ENCODE measurements at places on chromosomes 2 and 18.
A peak's percentile ranks its signal among the peaks of the same experiment; 100 is the strongest.

DNA sequence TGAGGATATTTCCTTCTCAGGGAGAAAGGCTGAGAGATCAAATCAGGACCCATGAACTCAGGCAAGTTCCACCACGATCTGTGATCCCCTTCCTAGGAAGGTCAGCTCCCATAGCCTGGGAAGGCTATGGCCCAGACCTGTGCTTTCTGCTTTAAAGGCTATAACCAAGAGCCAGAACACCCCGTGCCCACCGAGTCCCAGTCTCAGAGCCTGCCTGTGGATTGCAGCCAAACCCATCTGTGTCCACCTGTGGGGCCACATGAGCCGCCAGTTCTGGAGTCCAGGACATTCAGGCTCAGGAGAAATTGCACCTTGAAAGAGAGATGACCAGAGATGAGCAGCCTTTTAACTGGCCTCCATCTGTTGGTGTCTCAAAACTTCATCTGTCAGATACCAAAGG is 46.9 kb downstream of the MAL start:
- no peak for DNase-seq

DNA sequence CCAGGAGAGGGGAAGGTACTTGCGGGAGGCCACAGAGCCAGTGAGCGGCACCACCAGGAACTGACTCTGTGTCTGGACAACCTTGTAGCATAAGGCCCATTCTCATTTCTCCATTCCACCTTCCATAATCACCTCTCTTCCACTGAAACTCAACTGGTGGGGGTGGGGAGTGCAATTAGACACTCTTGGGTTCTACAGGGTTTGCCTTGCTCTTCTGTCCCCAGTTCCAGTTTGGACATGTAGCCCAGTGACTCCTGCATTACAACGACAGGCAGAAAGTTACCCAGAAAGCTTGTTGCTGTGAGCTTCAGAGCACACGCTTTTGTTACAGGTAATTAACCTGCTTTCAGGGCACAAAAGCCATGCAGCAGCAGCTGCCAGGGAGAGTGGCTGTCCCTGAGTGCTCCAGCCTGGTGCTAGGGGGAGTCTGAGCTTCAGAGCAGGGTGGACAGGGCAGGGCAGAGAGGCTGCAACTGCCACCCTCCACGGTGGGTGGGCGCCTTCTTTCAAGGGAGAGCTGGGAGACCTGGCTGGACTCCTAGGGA is 65.2 kb downstream of the COPS8 start:
- DNase-seq = no peak

GRCh38 chr2:184599872-184600222 is 1.5 kb downstream of the ZNF804A start:
- DNase-seq = peak; percentile 67

- DNase-seq = no peak
Observed at GRCh38 chr2:219429958-219430606, 4.6 kb upstream of the SPEG start.

DNA sequence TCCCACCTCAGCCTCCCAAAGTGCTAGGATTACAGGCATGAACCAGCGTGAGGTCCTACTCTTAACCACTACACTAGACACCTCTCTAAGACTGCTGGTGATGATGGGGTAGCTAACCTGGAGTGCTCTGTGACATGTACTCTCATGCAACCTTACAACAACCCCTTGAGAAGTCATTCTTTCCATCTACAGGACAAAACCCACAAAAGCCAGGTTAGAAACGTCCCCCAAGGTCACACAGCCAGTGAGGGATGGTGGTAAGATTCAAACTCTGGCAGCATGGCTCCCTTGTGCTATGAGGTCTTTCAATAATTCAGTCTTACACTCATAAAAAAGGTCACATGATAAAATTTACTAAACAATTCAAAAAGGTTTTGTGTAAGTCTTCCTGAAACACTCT is 94.8 kb upstream of the SERTAD2 start:
- no peak for DNase-seq

GRCh38 chr2:112836163-112836560 is 417 bp downstream of the IL1B start:
- DNase-seq = no peak

DNA sequence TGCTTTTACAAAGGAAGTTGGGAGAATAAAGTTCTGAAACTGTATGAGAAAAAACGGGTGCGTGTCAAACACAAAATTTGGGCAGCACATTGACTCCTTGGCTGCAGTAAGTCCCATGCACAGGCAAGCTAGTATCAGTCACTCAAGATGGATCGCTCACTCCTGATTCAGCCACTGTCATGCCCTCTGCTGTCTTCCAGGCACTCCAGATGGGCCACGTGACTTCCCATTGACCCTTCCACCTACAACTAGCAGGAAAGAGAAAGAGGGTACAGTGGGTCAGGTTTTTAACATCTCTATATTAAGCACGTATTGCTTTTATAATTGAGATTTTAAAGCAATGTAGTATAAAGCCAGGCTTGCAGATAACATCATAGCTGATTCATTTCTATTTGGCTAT is 8.6 kb downstream of the ARHGEF33 start:
- DNase-seq = no peak

- no peak for DNase-seq
Observed at GRCh38 chr2:79124907-79125720, 4.8 kb downstream of the REG1A start.

GRCh38 chr2:238134393-238134785 is 4.1 kb upstream of the KLHL30 start:
- DNase-seq = no peak

GRCh38 chr2:27958711-27959378 is 68.3 kb downstream of the BABAM2 start:
- no peak for DNase-seq

GRCh38 chr2:238820916-238821315 is 27.0 kb upstream of the TWIST2 start:
- no peak for DNase-seq

- DNase-seq = no peak
Observed at GRCh38 chr18:48318436-48318835, 90.7 kb downstream of the ZBTB7C start.

DNA sequence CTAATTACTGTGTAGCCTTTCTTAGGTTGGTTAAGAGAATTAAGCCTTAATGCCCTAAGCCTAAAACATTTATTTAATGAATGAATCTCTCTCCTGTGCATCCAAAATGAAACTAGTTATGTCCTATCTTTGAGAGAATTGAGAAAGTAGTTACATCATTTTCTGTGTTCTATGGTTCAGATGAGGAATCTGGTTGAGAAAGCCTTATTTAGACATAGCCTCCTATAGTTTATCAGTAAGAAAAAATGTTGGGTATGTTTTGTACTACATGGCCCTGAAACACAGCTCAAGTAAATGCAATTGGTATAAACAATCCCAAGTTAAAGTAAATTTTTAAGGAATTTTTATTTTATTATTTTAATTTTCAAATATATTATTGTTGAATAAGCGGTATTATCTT is 25.9 kb upstream of the RAMP1 start:
- DNase-seq = no peak

DNA sequence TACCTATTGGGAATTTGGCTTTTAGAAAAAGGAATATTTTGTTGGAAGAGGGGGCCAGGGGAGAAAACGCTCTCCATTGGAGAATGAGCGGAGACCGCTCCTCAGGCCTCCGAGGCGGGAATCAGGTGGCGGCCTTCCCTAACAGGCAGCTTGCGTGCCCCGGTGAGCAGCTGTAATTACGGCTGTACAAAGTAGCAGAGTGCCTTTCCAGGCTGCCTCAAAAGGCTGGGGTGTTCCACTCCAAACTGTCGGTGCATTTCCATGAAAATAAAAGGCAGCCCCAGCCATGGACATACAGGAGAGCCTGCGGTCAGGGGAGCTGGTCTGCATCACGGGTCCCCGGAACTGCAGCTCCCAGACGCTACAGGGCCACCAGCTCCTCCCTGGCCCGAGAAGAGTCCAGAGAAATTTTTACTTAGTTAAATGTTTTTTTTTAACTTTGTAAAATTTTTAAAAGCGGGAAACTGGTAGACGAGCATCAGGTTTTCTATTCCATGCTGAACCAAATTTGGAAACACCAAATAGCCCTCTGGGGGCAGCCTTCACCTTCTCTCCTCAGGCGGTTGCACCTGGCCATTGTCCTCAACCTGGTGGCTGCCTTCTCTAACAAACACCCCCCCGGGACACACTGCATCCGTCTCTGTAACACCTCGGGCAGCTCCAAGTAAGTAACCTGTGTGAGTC is 209.3 kb upstream of the SALL3 start:
- no peak for DNase-seq

DNA sequence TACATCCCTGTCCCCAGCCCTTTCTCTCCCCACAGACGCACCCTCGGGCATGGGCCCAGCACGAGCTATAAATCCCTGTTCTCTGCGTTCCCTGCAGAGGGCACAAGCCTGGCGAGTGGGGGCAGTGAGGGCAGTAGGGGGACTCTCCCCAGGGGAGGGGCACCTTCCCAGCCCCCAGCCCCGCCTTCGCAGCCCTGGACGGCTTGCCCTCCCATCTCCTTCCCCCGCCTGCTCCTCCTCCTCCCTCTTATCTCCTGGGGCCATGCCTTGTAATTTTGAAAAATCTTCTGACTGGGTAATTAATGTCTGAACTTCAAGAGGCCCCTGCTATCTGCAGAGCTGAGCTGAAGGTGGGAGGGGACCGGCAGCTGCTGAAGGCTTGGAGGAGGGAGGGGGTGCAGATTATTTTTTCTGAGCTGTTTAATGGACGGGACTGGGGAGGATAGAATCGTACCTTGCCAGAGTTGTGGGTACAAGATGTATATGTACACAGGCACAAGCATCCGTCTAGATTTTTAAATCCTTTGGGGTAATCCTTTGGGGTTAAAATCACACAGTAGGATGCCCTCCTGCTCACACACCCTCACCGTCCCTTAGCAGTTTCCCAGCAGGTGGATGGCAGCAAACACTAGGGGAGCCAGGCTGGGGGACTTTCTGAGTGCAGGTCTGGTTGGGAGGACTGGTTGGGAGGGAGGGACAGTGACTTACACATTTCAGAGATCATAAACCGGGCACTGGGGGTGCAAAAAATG is 121.9 kb downstream of the SMAD7 start:
- no peak for DNase-seq

- DNase-seq = no peak
Observed at GRCh38 chr2:33645861-33646260, 46.8 kb upstream of the FAM98A start.

DNA sequence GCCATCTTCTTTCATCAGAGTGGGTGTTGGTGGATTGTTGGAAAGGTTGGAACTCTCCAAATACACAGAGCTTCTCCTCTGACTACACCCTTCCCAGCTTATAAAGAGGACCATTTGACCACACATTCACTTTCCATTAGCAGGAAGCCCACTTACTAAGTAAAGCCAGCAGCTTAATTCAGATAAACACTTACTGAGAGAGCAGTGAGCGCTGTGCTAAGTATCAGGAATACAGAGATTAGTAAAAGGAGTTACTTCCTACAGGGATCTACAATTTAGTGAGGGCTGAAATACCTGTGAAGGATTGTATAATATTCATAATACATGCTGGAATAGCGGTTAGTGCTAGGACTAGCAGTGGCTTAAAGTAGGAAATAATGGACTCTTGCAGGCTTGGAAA is 343.0 kb downstream of the NYAP2 start:
- no peak for DNase-seq

GRCh38 chr2:128159437-128159836 is 68.4 kb downstream of the UGGT1 start:
- no peak for DNase-seq

DNA sequence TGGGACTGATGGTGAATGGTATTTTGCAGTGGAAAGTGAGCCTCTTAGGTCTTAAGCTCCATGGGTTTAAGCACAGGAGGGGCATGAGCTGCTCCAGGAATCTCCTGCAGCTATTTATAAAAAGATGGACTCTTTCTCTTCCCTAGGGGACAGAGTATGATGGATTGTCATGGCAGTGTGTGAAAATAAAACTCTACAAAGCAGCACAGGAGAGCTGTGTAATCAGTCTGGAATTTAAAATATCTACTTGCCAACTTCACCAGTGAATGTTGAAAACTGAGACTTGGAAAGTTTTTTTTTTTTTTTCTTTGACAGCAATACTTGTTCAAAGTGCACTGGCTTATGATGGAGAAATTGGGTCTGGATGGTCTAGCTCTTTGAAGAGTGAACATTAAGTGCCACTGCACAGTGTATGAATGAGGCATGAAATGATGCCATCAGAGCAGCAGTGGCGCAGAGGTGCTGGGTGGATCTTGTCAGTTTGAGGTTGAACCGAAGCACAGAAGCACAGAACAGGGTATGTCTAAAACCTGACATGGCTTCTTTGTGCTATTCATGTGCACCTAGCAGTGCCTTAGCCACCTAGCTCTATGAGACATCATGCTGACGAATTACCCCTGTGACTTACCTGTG is 245.4 kb downstream of the PTPRM start:
- DNase-seq = no peak

DNA sequence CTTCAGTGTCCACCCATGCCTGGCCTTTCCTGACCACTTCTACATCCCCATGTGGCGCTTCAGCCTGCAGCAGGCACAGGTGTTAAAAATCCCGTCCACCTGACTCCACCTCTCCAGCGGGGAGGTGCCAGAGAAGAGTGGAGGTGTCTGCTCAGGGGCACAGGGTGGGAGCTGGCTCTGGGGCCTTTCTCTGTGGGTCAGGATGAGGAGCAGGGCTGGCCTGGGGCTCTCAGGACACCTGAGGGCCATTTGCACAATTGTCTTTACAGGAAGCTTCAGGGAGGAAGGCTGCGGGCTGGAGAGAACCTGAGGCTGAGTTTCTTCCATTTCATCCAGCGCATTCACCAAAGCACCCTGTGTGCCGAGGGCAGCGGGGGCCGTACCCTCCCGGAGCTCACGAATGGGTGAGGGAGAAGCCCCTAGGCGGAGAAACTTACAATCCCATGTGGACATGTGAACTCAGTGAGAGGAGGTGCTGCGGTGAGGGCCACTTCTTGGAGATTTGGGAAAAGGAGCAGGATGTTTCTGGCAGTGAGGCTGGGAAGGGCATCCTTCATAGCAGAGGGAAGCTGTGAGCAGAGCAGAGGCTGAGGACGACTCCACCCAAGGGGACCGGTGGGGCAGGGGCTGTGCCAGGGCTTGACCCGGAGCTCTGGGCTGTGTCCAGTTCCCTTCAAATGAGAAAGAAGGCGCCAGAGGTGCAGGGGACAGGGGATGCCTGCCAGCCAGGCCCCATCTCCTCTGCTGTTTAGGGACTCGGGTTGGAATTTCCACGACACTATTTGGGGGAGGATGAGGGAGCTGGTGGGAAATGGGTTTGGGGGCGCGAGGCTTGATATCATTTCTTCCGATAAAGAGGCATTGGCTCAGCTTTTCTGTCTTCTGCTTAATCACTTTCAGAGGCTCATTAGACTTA is 155.2 kb upstream of the MYCN start:
- DNase-seq = no peak

GRCh38 chr2:54624591-54625071 is 98.8 kb upstream of the EML6 start:
- no peak for DNase-seq

- DNase-seq = peak; percentile 50
Observed at GRCh38 chr2:153478289-153479261, at the start of gene RPRM. Gene RPRM (minus strand): TSS chr2:153478762. CDS start chr2:153478565, 197 bp downstream.

All from inflammatory macrophage (primary cell).